AG04450 (cell line): ENCODE measurements at places on chromosomes 12 and 14.
A peak's percentile ranks its signal among the peaks of the same experiment; 100 is the strongest.

DNA sequence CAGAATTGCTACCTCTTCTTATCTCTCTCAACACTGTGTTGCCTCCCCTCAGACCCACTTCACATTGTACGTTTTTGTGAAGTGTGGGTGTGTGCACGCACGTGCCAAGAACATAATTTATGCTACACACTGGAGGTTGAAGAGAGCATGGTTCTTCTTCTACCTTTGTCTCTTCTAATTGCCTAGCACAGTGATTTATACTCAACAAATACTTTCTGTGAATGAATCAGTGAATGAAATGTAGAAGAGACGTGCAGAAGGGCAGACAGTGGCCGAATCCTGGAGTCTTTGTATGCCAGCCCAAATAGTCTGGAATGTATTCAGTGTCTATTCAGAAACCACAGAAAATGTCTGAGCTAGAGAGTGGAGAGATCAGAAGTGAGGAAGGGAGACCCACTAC is 4.6 kb upstream of the SAMD4A start:
- no peak for DNase-seq

DNA sequence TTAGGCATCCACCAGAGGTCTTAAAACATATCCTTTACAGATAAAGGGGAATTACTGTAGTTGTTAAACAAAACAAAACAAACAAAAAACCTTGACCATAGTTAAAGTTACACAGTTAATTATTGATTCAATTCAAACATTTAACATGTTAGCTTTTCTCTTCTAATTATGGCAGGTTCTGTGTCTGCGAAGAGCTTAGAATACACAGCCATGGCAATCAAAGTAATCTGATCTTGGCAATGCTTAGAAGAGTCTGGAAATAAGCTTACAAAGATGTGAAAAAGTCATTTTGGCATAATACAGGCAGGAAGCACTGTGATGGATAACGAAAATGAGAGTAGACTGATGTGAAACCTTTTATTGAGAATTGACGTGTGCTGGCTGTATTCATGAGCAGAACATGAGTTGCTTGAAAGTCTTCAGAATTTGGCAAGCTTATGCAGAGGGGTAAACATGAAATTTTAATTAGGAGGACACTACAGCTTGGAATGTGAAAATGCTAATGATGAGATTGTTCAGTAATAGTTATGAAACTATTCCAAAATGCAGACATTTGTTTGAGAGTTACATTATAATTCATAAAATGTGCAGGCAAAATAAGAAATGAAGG is 629.6 kb downstream of the FSCB start:
- no peak for DNase-seq

DNA sequence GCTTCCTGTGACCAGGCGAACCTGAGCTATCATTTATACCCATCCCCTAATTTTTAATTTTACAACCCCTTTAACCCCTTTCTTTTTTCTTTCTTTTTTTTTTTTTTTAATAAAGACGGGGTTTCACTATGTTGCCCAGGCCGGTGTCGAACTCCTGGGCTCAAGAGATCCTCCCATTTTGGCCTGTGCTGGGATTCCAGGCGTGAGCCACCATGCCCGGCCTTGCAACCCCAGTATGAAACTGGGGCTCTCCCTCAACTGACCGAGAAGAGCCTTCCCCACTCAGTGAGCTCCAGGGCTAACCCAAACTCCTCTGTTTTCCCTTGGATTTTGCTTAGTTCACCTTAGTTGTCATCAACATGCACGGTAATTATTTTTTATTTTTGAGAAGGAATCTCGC is 992 bp downstream of the CPSF2 start:
- DNase-seq = no peak

DNA sequence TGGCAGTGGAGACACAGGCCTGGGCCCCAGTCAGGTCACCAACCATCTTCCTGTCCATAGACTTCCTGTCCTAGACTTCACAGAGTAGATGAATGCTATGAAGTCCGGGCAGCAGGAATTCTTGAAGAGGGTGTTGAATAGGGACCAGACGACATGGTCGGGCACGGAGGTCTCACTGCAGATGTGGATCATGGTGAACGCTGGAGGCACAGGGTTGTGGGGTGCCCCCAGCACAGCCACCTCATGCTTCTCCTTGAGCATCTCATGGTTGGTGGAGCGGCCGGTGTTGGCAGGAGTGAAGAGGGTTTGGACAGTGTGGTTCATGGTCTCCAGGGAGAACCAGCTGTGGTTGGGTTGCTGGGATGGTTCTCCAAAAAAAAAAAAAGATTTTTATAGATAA is 55.8 kb upstream of the AMIGO2 start:
- no peak for DNase-seq

DNA sequence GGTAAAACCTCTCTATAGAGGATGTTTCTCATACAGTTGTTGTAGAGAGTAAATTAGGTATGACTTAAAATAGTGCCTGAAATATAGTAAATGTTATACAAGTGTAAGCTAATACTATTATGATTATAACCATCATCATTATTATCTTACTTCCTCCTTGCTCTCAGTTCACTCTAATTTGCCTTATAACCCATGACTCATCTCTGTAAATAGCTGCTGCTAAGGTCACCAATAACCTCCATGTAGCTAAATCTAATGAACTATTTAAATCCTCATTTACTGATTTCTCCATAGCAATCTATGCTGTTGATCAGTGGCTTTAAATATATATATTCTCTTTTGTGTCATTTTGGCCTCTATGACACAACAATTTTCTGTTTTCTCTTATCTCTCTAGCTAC is 109.6 kb downstream of the RMST start:
- DNase-seq = no peak

GRCh38 chr14:68587931-68588330 is 204.9 kb downstream of the ZFP36L1 start:
- DNase-seq = no peak

DNA sequence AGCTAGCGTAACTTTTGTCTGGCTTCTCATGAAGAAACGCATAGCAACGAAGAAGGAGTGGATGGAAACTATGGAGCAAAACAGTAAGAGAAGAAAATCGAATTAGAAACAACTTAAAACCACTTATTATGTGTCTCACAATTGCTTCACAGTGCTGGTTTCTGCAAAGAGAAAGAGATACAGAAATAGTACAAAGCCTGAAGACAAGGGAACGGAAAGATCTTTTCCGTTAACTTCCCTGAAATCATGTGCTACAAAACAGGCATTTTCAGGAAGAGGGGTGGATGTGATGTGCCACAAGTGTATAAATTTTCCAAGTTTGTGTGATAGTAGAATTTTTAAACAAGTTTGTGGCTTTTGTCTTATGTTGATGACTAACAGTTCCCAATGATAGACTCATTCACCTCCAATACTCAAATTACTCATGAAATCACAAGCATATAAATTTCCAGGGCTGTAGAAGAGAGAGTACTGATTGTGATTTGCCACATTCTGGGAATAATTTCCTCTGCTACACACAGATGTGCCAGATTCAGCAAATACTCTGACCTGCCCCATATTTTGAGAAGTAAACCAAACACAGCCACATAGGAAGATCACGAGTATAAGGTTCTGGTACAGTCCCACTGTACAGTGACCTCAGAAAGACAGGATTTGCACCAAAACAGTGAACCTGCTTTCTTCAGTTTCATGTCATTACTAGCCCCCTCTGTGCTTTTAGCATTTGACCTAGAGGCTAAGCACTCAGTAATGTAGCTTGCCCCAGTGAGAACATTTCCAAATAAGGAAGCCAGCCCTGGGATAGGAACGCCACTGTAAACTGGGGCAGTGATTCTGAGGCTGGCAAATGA is 41.4 kb upstream of the PPFIA2 start:
- DNase-seq = no peak

GRCh38 chr12:5260591-5261086 is 171.3 kb upstream of the NTF3 start:
- no peak for DNase-seq

DNA sequence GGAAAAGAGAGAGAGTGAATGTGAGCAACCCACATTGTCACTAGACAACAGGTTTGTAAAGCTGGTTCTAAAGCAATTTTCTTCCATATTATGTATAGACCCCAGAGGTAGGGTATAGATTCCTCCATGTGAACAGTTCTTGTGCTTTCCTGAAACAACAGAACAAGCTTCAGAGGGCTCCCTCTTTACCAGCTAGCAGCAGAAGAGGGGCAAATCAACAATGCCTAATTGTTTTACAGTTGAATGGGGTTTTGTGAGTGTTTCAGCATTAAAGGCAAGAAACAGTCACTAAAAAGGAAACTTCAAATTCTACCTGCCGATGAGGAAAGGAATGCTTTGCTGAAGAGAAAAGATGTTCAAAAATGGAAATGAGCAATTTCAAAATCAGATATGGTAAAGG is 341.2 kb upstream of the KITLG start:
- DNase-seq = no peak

DNA sequence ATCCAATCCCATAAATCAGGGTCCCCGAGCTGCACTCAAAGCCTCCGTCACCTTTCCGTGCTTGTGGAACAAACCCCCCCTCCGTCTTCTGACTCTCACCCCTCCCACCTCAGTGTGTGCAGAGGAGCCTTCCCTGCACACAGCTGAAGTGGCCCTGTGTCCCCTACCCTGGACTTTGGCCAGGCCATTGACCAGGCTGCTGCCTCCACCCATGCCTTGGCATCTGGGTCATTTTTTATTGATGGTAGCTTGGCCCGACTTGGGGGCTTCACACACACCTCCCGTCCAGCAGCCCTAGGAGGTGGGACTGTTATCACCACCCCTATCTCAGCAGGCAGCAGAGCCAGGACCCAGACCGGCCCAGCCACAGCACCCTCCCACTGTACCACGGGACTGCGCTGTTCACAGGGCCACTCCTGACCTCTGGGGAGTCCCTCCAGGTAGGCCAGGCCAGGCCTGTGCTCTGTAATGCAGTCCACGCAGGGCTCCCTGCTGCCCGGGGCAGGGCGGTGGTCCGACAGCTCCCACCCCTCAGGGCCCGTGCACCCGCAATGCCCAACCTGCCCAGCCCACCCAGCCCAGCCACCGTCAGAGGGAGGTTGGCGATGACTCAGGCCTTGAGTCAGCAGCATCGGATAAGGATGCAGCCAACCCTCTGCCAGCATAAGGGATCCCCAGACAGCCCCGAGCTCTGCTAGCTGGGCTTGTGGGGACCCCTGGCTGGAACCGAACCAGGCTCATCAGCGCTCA is 9.2 kb upstream of the INF2 start:
- no peak for DNase-seq

DNA sequence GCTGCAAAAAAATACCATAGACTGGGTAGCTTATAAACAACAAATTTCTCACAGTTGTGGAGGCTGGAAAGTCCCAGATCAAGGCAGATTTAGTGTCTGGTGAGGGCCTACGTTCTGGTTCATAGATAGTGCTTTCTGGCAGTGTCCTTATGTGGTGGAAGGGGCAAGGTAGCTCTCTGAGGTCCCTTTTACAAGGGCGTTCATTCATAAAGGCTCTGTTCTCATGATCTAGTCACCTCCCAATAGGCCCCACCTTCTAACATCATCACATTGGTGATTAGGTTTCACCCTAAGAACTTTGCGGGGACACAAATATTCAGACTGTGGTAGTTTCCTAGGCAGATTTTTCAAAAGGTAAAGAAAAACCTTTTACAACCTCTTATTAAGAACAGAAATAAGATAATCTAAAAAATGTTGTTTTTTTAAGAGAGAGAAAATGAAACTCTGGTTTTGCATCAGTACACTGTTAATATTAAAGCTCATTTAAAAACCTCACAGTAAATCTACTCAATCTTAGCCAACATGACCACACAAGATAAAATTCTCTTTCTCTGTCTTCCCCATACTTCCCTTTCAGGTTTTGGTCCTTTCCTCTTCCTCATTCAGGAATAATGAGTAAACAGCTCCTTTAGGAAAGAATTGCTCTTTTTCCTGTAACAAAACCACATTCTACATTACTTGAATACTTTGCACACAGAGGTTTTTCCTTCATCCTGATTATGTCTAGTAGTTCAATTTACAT is 117.5 kb downstream of the UNC79 start:
- DNase-seq = no peak

DNA sequence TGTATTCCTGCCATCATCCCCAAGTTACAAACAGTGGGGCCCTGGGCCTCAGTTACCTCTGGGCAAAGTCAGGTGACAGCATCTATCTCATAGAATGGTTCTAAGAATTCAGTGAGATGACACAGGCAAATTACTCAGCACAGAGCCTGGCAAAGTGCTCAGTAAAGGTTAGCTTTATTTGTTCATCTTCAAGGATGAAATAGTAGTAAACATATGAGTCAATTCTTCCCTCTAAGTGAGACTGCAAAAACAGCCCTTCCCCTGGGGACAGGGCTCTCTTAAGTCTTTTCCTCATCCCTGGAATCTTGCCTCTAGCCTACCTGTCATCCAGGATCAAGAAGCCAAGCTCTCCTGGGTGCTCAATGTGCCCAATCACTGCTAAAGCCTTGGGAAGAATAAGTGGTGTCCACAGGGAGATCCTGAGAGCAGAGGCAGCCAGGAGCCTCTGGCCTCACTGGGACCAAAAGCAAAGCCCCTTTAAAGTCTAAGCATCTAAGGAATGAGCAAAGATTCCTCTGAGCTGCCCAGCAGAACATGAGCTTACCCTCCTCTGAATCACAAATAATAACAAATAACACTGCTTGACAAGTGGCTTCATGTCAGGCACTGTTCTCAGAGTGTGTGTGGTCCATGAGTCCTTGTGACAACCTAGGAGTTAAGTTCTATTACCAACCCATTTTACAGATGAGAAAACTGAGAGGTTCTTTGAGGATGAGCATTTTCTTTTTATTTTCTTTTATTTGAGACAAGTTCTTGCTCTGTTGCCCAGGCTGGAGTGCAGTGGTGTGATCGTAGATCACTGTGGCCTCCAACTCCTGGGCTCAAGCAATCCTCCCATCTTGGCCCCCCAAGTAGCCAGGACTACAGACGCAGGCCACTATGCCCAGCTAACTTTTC is 12.1 kb downstream of the NUAK1 start:
- DNase-seq = no peak

DNA sequence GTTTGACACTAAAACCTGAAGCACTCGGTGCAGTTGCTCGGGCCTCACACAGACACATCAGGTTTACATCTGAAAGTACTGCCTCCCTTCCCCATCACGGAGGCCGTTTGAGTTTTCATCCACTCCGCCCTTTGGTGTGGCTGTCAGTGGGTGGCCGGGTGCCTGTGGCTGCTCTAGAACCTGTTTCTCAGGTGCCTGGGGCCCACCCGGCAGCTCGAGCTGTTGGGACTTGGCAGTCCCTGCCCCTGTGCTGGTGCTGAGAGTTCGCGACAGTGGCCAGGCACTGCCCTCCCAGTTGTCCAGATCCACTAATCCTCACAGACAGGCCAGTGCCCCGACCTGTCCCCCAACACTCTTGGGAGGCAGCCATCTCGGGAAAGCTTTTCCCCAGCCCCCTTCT is 22.4 kb downstream of the XRCC3 start:
- DNase-seq = no peak

GRCh38 chr14:75440733-75441477 is 13.1 kb downstream of the JDP2 start:
- peak; percentile 81 for DNase-seq

DNA sequence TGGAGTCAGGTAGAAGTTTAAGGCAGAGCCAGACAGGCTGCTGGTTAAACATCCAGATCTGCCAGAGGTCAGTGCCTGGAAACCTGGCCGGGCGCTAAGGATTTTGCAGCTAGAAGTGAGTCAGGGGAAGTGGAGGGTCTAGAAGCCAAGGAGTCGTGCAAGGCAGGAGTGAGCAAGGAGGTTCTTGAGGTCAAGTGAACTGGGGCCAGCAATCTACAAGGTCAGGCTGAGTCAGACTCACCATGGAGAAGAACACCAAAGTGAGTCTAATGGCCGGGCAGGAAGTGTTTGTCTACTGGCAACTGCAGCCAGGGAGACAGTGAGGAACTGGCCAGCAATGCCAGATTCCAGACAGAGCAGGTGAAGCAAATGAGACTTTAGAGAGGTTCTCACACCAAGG is 628.2 kb downstream of the ETNK1 start:
- no peak for DNase-seq
